ENCODE measurements at places on chromosomes 13 and 19.

DNA sequence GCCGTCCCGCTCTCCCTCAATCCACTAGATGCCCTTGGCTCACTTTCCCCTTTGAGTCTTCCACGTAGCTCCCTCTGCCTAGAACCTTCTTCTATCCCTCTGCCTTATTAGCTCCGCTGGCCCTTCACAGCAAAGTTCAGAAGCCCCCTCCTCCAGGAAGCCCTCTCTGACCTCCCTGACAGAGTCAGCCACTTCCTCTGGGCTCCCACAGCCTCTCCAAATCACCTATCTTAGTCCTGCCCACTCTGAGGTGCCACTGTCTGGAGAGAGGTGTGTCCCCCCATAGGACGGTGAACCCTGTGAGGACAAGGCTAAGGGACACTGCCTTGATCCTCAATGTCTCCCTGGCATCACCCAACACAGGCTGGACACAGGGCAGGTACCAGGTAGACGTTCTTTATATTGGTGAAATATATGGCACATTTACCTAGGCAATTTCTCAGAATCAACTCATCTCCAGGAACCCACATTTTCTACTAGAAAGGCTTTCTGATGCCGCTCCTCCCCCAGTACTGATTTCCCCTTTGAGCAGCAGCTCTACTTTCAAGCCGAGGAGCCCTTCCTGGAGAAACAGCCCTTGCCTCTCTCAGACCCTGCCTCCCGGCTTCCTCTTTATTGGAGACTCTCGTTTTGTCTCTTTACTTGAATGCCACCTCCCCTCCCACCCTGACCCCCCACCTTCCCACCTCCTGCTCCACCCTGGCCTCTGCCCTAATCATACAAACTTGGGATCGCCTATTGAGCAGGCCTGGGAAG lies 3.4 kb upstream of the TGFB1 start:
- DNase-seq: no peak

DNA sequence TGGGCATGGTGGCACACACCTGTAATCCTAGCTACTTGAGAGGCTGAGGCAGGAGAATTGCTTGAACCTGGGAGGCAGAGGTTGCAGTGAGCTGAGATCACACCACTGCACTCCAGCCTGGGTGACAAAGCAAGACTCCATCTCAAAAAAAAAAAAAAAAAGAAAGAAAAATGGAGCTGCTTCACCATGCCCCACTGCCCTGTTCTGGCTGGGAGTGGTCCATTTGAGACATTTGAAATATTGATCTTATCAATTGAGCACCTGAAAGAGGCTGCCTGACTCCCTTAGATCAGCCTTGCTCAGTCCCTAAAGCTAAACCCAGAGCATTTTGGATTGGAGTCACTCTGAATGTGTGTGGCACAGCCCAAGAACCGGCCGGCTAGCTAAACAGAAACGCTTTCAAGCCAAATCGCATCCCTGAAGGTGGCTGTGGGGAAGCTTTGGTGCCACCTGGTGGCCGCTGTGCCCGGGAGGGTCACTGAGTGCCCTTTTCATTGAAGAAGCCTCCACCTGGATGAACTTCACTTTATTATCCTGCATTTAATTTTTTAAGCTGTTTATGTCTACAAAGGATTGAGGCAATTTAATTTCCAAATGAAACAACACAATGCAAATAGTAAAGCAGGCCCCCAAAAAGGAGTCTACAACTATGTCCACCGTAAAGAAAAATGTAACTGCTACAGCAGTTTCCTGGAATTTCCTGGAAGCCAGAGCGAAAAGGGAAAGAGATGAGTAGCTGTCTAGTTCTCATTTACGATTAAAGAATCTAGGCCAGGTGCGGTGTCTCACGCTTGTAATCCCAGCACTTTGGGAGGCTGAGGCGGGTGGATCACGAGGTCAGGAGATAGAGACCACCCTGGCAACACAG lies 53.1 kb upstream of the SERPINE3 start:
- peak; percentile 51 for DNase-seq

- no peak for DNase-seq
Measured at GRCh38 chr13:38463048-38463447, 113.4 kb downstream of the UFM1 start.

- no peak for DNase-seq
Measured at GRCh38 chr19:19508217-19508616, 7.1 kb downstream of the TSSK6 start.

- no peak for DNase-seq
Measured at GRCh38 chr19:33821871-33822270, 25.2 kb downstream of the KCTD15 start.

GRCh38 chr19:16000024-16000663 lies 51.3 kb downstream of the OR10H4 start:
- no peak for DNase-seq

DNA sequence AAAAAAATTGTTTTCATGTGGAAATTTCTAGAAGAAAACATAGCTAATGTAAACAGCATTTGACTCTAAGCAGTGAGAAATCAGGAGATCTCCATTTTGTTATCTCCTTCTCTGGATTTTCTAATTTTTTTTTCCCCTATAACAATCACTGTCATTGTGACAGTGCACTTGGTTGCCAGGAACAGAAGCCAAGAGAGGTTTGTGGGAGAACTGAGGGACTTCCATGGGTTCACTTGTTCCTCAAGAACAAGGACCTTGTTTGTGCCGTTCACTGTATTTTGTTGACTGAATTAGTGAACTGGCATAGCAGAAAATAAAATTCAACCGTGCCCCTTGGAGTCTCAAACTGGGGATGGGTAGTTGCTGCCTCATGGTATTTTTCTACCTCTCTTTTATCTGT lies 17.1 kb downstream of the SHISA7 start:
- DNase-seq: no peak

GRCh38 chr19:58368561-58369360 lies 6.2 kb upstream of the ZNF497 start:
- no peak for DNase-seq

- no peak for DNase-seq
Measured at GRCh38 chr13:84940798-84941197, 858.4 kb downstream of the SLITRK6 start.

DNA sequence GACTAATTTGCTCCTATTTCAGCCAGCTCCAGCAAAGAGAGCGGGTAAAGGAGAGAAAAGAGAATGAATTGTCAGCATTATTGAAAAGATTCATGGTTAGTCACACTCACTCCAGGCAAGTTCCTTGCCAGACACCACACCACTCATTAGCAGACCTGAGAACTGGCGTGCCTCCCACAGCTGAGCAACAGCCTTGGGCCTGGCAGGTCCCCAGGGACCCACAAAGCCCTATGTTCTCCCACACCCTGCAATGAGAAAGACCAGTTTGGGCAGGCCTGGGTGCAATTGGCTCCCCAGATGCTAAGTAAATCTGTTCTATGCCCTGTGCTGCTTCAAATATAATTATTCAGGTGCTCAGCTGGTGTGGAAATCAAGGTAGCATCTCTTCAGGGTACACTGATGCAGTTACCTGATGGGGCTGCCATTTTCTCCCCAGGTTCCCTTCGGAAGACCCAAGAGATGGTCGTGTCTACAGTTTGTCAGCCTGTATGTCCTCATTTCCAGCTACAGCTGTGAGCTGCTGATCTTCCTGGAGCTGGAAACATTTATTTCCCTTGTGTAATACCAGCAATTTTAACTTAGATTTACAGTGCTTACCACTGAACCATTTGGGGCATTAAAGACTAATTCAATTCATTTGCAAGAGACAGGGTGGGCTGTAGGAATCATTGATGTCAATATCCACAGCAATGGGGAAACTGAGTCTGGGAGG lies 405.0 kb downstream of the COG6 start:
- DNase-seq: no peak

- DNase-seq: no peak
Measured at GRCh38 chr13:110644892-110645521, 29.7 kb downstream of the NAXD start.

DNA sequence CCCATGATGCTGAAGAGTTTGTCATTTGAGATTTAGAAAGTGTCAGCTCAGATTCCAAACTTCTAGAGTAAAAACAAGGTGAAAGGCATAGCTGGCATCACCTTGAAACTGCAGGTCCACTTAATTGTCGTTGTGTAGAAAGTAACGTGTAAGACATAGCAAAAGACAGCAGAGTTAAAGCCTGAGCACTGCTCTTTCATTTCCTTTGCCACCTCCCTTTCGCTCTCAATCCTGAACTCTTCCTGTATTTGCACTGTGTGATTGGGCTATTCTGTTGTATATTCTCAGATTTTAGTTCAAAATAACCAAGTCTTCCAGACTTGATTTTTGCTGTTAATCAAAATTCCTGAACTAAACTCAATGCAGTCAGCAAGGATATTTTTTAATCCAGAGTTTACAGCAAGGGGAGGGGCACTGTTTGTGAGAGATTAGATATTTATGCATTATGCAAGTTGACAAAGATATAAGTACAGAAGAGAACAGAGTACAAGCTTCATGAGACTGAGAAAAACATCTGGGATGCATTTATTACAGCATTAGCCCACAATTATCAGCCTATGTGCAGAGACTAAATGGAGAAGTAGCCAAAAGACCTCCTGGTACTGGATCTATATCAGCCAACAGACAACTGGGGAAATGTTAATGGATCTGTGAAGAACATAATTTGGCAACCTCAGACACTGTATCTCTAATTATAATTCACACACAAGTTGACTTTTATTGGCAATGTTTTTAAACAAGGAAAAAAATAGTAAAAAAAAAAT lies 328.6 kb downstream of the SUCLA2 start:
- no peak for DNase-seq

GRCh38 chr13:36903925-36904595 lies 16.0 kb downstream of the SMAD9 start:
- no peak for DNase-seq

DNA sequence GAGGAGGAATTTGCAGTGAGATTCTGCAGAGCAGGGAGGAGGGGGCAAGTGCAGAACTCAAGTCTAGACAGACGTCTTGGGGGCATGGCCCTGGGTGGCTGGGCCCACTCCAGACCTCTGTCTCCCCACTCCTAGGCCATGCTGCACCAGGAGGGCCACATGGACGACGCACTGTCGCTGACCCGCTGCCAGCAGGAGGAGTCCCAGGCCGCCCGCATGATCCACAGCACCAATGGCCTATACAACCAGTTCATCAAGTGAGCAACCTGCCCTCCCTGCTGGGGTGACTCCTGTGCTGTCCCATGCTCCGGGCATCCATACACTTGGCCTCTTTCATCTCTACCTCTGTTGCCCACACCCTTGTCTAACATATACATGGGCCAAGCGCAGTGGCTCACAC lies 18.1 kb downstream of the RYR1 start:
- DNase-seq: no peak

DNA sequence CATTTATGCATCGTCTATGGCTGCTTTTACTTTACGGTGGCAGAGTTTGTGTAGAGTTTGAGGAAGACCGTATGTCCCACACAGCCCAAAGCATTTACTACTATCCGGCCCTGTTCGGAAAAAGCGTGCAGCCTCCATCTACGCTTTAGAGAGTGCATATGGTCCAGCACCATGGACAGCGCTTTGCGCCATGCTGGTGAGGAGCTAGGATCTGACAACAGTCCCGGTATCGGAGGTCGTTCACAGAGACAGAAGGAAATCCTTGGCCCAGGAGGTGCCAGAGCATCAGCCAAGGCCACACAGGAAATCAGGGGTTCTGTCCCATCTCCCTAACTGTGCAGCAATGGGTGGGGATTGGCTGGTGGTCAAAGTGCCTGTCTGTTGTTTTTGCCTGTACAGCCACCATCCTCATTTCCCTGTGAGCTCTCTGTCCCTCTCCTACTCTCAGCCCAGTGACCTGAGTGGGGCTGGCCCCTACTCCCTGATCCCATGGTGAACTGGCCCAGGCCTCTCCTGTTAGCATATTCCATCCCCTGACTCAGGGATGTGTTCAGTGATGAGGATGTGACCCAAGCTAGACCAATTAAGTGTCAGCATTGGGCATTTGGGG lies 16.2 kb upstream of the PRODH2 start:
- DNase-seq: no peak

- no peak for DNase-seq
Measured at GRCh38 chr13:21079761-21080592, 18.6 kb upstream of the LATS2 start.

DNA sequence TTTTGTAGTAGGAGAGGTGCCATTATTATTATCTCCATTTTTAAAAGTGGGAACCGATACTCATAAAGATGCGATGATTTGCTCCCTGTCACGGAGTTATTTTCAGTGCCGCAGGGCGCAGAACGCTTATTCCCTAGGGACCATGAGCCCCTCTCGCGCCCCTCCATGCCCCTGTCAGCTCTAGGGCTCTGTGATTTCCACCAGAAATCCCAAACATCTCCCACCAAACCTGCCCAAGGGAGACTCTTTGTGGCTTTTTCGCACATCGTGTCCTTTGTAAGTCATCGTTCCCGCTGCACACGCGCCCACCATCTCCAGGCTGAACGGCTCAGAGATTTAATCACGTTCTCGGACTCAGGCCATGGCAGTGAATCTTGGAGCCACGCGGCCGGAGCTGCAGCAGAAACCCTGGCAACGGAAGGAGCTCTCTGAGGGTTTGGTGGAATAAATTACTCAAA lies 105.1 kb downstream of the DNAJC15 start:
- DNase-seq: no peak

- no peak for DNase-seq
Measured at GRCh38 chr13:100365680-100366079, 222.9 kb downstream of the GGACT start.

DNA sequence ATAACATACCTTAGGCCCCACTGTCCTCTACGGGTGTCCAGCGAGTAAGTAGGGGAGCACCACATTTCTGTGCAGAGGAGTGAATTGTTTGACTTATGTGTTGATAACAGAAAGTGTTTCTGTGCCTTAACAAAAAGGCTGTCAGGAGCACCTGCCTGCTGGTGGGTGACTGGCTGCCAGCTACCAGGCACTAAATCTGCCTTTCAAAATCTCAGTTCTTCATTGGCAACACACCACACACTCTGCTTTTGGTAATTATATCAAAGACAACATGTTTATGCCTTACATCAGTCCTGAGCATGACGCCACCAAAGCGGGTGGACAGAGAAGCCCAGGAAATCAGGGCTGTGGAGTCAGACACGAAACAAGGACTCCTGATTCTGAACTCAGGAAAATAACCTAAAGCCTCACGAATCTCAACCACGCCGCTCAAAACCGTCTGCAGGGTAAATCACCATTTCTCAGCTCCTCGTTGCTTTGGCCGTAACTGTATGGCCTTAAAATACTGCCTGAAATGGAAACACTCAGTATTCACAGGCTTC lies 105.2 kb upstream of the SOX1 start:
- no peak for DNase-seq

DNA sequence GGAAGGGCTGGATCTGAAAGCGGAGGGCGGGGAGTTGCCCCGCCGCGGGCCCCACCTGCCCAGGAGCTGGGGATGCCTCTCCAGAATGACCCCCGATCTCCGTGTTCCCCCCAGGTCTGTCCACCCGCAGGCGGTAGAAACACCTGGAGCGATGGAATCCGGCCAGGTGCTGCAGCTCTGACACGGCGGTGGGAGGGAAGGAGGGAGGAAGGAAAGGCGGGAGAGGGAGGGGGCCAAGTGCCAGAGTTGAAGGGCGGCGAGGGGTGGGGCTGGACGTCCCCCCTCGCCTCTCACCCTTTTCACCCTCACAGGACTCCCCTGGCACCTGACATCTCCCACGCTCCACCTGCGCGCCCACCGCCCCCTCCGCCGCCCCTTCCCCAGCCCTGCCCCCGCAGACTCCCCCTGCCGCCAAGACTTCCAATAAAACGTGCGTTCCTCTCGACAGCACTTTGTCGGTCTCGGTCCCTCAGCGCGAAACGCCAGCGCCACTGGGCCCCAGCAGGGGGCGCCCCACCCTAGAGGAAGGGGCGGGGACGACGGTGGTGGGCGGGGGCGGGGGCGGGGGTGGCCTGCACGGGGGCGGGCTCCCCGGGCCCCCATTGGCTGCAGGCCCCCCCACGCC lies 337 bp upstream of the FXYD7 start:
- DNase-seq: peak; percentile 66

- no peak for DNase-seq
Measured at GRCh38 chr19:2308114-2308556, at the start of gene LINGO3. LINGO3 (minus strand) TSS chr19:2308154; CDS start chr19:2291776, 16,378 bp downstream.

- no peak for DNase-seq
Measured at GRCh38 chr13:93561576-93562225, 335.1 kb downstream of the GPC6 start.
